ENCODE measurements at places on chromosomes 5 and 9.

- no peak for DNase-seq
Measured at GRCh38 chr5:31116466-31117031, 76.9 kb upstream of the CDH6 start.

DNA sequence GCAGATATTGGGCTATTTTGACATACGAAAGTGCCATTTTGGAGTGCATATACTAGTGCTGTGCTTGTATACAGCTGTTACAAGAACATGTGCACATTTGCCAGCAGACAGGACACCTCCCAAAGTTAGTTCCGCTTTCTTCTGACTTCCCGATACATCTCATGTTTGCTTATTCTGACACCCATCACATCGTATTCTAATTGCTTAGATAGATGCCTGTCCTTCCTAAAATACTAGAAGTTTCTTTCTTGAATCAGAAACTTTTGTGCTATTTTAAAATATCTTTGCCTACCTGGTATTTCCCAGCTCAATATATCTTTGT is 177.8 kb downstream of the TTLL11 start:
- DNase-seq, result peak; percentile 1

- peak; percentile 53 for DNase-seq
Measured at GRCh38 chr9:27429436-27429835, 94.7 kb upstream of the IFNK start.

DNA sequence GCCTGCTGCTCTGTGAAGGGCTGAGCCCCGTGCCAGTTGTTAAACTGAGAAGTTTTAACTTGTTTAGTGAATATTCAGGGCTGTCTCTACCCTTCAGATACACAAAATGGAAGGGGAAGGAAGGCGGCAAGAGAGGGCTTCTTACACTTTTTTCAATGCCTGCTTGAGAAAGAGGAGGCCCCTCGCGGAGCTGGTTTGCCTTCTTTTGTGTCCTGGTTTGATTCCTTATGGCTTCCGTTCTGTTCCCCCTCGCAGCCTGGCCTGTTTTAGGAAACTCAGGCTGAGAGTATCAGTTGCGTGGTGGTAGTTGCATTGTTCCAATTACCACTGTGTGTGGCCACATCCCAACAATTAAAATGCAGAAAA is 1.0 kb downstream of the FAM53C start:
- peak; percentile 54 for DNase-seq

DNA sequence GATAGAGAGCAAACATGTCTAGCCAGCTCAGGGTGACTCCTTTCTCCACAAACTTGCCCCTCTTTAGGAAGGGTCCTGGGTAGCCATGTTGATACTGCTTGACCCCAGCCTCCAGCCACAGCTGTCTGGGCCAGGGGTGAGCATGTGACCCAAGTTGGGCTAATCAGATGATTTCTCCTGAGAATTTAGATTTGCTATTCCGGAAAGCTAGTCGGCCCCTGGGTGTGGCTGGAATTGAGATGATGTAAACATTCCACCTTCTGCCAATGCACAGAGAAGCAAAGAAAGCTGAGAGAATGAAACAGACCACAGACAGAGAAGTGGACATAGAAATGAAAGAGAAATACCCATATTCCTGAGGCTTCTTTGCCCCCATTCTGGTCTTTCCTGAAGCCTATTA is 17.8 kb upstream of the B4GALT1 start:
- DNase-seq, result no peak
